Smooth muscle cell of trachea (primary cell): ENCODE measurements at places on chromosomes 3 and 15. TPM values are rescaled to one million over a fixed set of nuclear protein-coding genes. Genes with fewer than 3 reads are reported as not detected.

PP2D1 gene
- not detected in 2 replicates for total RNA-seq

SLC28A1 gene
- total RNA-seq = not detected in 2 replicates

MESP2 gene
- 0.58 and 1.3 TPM in 2 replicates for total RNA-seq

CMTM7 gene
- total RNA-seq = 4.4 and 7.9 TPM in 2 replicates

ITIH1 gene
- not detected in 2 replicates for total RNA-seq

FRMD5 gene
- 7.0 and 7.1 TPM in 2 replicates for total RNA-seq

AP3S2 gene
- 68.5 and 89.2 TPM in 2 replicates for total RNA-seq

DOCK3 gene
- 0.17 and 0.29 TPM in 2 replicates for total RNA-seq

MYZAP gene
- under 0.01 TPM in 1 of 2 replicates, not detected in the other for total RNA-seq

AGBL1 gene
- not detected in 2 replicates for total RNA-seq

LINS1 gene
- 14.1 and 18.6 TPM in 2 replicates for total RNA-seq

GOLGA8G gene
- not detected in 2 replicates for total RNA-seq

NOX5 gene
- total RNA-seq = 0.58 and 0.83 TPM in 2 replicates

SHF gene
- 2.5 and 4.3 TPM in 2 replicates for total RNA-seq

GPR156 gene
- total RNA-seq = 0.44 and 0.50 TPM in 2 replicates

FEZF2 gene
- total RNA-seq = not detected in 2 replicates

SRGAP3 gene
- 6.1 and 7.8 TPM in 2 replicates for total RNA-seq

VPS39 gene
- total RNA-seq = 77.6 and 79.1 TPM in 2 replicates
